ENCODE measurements at places on chromosomes 1 and 21. TPM values are rescaled to one million over a fixed set of nuclear protein-coding genes. Genes with fewer than 3 reads are reported as not detected.

Gene OR14K1
- not detected for total RNA-seq

Gene PRAMEF20
- not detected for total RNA-seq

Gene ESPN
- 46.1 TPM for total RNA-seq

Gene UBL4B
- not detected for total RNA-seq

Gene RAB25
- total RNA-seq, result 82.5 TPM

DNA sequence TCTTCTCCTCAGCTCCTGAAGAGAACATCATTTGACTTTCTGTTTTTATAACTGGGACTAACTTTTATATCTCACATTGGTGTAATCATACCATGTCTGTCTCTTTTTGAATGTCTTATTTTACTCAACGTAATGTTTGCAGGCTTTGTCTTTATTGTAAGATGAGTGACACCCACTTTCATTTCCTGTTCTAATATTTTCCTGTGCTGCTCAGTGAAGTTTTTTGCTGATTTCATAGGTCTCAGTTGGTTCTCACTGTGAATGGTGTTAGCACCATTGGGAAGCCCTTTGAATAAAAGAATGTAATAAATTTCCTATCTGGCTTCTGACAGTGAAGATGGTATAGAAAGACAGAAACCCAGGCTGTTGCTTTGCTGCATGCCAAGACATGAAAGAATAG lies 84.0 kb downstream of the RAVER2 start:
- H3K4me1 ChIP-seq, result peaks cover 6% of the 10 kb centered on the region
- no peak for DNase-seq
- peaks cover 7% of the 10 kb centered on the region for H3K36me3 ChIP-seq
- H3K27ac ChIP-seq, result peak overlapping the region; percentile 2
- no peak overlapping the region for H3K4me3 ChIP-seq

- peaks cover 10% of the 10 kb centered on the region for H3K36me3 ChIP-seq
- H3K27me3 ChIP-seq, result peaks cover 13% of the 10 kb centered on the region
- no peak for DNase-seq
- no peak overlapping the region for H3K4me3 ChIP-seq
These were observed 395.4 kb downstream of the RRAGC start for GRCh38 chr1:38464071-38464661.

- no peaks in the 10 kb centered on the region for H3K27me3 ChIP-seq
- no peak overlapping the region for H3K4me3 ChIP-seq
- 0 out of 2 replicates have a peak, but pooled peaks cover 5% of the 10 kb centered on the region for H3K4me1 ChIP-seq
- no peak overlapping the region for H3K27ac ChIP-seq
- no peaks in the 10 kb centered on the region for H3K36me3 ChIP-seq
These were observed 19.4 kb downstream of the KRTAP10-1 start for GRCh38 chr21:44520326-44521300.

DNA sequence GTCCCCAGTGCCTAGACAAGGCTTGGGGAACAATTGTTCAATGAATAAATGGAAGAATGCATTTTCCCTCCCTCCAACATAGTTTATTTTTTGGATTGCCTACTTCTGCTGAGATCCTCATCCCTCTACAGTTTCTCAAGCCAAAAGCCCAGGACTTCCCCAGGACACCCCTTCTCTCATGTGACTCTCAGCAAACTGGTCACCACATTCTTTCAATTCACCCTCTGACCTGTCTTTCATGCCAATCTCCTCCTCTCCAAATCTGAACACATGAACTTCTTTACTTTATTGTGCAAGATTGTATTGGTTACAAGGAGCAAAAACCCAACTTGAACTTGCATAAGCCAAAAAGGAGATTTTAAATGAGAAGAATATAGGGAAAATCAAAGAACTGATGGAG lies 103.2 kb upstream of the JUN start:
- H3K4me3 ChIP-seq, result no peak overlapping the region
- peaks cover 6% of the 10 kb centered on the region for H3K4me1 ChIP-seq
- DNase-seq, result no peak
- no peaks in the 10 kb centered on the region for H3K27me3 ChIP-seq
- no peak overlapping the region for H3K27ac ChIP-seq

- no peak for DNase-seq
- H3K27ac ChIP-seq, result no peak overlapping the region
- no peaks in the 10 kb centered on the region for H3K36me3 ChIP-seq
- peaks cover 8% of the 10 kb centered on the region for H3K27me3 ChIP-seq
These were observed 17.3 kb upstream of the KLF17 start for GRCh38 chr1:44101328-44101727.

- H3K36me3 ChIP-seq, result 0 out of 2 replicates have a peak, but pooled peaks cover 2% of the 10 kb centered on the region
- H3K27me3 ChIP-seq, result peaks cover 88% of the 10 kb centered on the region
- no peak overlapping the region for H3K27ac ChIP-seq
- H3K4me3 ChIP-seq, result no peak overlapping the region
- DNase-seq, result no peak
- H3K4me1 ChIP-seq, result peaks cover 52% of the 10 kb centered on the region
These were observed 2.7 kb downstream of the CAPN2 start for GRCh38 chr1:223714849-223715603.

DNA sequence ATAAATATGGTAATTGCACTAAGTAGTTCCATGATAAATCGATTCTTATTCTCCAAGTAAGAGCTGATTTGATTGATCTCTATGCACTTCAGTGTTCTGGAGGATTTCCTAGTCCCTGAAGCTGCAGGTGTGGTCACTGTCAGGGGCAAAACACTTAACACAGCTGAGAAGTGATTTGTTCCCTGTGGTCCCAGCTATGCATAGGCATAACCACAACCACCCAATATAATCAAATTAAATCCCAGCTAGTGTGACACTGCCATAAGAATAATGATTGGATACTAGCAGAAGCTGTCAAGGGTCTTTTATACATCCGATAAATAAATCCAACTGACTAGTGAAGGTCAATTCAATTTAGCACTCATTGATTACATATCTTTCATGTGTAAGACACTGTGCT lies 60.1 kb downstream of the PTGER3 start:
- no peaks in the 10 kb centered on the region for H3K4me1 ChIP-seq
- DNase-seq, result no peak
- H3K27me3 ChIP-seq, result no peaks in the 10 kb centered on the region
- no peak overlapping the region for H3K27ac ChIP-seq
- no peak overlapping the region for H3K4me3 ChIP-seq

GRCh38 chr1:34670982-34671381 lies 83.9 kb upstream of the GJB5 start:
- no peak for DNase-seq
- no peak overlapping the region for H3K27ac ChIP-seq
- peaks cover 2% of the 10 kb centered on the region for H3K27me3 ChIP-seq
- no peak overlapping the region for H3K4me3 ChIP-seq

DNA sequence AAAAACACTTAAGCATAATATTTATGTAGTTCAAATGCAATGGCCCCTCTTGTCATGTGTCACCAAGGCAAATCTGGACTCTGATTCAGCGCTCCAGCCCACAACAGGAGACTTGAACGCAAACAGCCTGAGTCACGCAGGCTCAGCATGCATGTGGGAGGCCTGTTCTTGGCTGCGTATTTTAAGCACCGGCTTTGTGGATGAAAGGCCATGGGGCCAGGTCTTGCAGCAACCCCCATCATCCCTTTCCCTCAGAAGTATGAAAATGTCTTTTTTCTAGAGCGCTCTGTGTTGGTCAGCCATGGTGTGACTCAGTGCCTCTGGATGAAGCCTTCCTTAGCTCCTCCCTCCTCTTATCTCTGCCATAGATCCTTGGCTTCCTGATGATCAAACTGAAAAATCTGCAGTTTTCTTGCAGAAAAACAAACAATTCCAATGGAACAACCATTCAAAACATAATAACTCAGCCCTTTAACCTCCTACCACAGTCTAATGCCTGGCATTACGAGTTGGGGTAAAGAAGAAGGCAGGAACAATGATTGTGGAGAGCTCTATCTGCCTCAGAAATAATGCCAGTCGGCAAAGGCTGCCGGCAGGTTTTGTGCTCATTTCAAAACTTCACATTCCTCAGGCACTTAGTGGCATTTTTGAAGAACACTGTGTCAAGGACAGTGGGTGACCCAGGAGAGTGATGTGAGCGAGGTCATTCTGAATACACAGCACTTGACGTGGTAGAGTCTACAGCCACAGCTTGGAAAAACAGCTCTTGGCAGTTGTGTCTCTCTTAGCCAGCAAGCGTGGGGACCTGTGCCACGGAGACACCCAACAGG lies 167.5 kb downstream of the CLIC6 start:
- H3K4me3 ChIP-seq, result no peak overlapping the region
- H3K27me3 ChIP-seq, result no peaks in the 10 kb centered on the region
- no peak for DNase-seq
- no peaks in the 10 kb centered on the region for H3K36me3 ChIP-seq
- no peak overlapping the region for H3K27ac ChIP-seq

- no peak for DNase-seq
- H3K27me3 ChIP-seq, result no peaks in the 10 kb centered on the region
- H3K4me3 ChIP-seq, result no peak overlapping the region
- H3K27ac ChIP-seq, result peak overlapping the region; percentile 30
- H3K4me1 ChIP-seq, result peaks cover 55% of the 10 kb centered on the region
These were observed 197.2 kb downstream of the NFIA start for GRCh38 chr1:61279570-61279969.

GRCh38 chr1:153750026-153750995 lies 22.5 kb downstream of the INTS3 start:
- no peak for DNase-seq
- H3K27ac ChIP-seq, result peak overlapping the region; percentile 88
- peaks cover 49% of the 10 kb centered on the region for H3K4me1 ChIP-seq
- no peak overlapping the region for H3K4me3 ChIP-seq
- peaks cover 74% of the 10 kb centered on the region for H3K36me3 ChIP-seq

DNA sequence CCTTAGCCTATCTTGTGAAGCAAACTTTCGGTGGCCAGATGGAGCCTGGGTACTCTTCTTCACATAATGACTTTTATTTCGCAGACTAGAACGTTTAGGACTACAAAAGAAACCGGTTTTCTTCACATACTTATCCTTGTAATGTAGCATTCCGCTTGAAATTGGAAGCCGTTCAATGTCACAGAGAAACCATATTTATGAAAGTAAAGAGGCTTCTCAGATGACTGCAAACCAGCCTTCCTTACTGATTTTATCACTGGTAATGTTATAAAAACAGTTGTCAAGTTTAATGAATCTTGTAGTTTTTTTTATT lies 94.1 kb downstream of the PPIAL4G start:
- H3K27ac ChIP-seq, result peak overlapping the region; percentile 93
- H3K4me3 ChIP-seq, result peak overlapping the region; percentile 82
- no peaks in the 10 kb centered on the region for H3K36me3 ChIP-seq
- peaks cover 27% of the 10 kb centered on the region for H3K4me1 ChIP-seq

GRCh38 chr1:4935807-4936206 lies 281.4 kb downstream of the AJAP1 start:
- no peak overlapping the region for H3K27ac ChIP-seq
- H3K36me3 ChIP-seq, result peaks cover 54% of the 10 kb centered on the region
- DNase-seq, result no peak
- no peaks in the 10 kb centered on the region for H3K4me1 ChIP-seq
- peaks cover 19% of the 10 kb centered on the region for H3K27me3 ChIP-seq

DNA sequence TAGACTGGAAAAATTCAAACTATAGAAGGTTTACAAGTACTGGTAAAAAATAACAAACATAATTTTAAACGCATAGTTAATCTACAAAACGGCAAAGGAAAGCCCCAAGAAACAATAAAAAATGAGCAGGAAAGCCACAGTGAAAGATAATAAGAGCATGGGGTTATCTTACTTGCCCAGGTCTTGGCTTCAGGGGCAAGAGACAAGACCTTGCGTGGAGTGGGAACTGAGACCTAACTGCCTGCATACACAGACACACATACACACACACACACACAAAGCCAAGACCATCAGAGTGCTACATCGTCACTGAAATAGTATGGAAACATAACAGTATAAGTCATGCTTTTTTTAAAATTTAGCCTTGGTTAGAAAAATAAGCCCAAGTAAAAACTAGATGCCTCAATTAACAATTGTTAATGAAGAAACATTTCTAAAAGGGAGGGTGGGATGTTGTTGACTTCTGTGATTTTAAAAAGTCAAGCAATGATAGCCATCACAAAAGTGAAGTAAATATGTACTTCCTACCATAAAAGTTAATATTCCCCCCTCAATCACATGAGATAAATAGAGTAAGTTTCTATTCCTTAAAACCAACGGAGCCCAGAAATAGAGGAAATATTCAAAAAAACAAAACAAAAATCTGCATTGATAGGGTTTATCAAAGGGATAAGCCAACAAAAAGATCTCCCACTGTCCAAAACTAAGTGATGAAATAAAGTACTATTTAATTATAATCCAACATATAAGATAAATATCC lies 29.4 kb upstream of the CRP start:
- no peaks in the 10 kb centered on the region for H3K4me1 ChIP-seq
- H3K4me3 ChIP-seq, result no peak overlapping the region
- H3K27ac ChIP-seq, result no peak overlapping the region
- no peaks in the 10 kb centered on the region for H3K27me3 ChIP-seq
